Activated naive CD4-positive, alpha-beta T cell treated with anti-CD3 and anti-CD28 coated beads for 36 hours (primary cell): ENCODE measurements at places on chromosomes 3 and 15. TPM values are rescaled to one million over a fixed set of nuclear protein-coding genes. Genes with fewer than 3 reads are reported as not detected.

The ZNF385D gene
- total RNA-seq = not detected

The SUSD5 gene
- total RNA-seq = not detected

DNA sequence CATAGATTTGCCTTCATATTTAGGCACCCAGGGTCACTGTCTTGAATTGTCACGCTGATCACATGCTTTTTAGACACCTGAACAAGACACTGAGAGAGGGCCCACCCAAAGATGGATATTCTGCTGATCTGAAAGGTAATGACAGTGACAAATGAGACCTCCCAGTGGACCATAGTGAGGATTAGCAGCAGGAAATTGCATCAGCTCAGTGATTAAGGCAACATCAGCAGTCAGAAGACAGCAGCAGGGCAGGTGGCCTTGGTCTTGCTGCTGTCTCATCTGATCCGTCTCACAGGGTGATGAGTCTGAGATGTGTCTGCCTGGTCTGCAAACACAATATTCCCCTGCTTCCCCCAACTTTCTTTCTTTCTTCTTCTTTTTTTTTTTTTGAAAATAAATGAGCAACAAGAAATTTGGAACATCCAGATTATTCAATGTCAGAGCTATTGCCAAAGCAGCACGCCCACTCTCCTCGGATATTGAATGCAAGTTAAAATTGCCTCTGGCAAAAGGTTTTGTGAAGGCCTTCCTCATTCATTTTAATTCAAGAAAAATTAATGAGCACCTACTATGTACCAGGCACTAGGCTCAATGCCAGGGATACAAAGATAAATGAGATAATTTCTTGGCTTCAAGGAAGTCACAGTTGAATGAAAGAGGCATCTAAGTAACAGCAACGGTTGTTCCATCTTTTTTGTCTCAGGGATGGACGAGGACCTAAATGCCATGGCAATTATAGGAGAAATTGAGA is 14.1 kb downstream of the OTOL1 start:
- DNase-seq = no peak
- H3K4me3 ChIP-seq = no peak overlapping the region
- no peaks in the 10 kb centered on the region for H3K36me3 ChIP-seq

GRCh38 chr3:171231361-171231760 is 204.8 kb upstream of the SLC2A2 start:
- peaks cover 64% of the 10 kb centered on the region for H3K4me1 ChIP-seq
- no peaks in the 10 kb centered on the region for H3K27me3 ChIP-seq
- H3K36me3 ChIP-seq = peaks cover 13% of the 10 kb centered on the region
- H3K4me3 ChIP-seq = no peak overlapping the region
- no peak for DNase-seq

GRCh38 chr3:37535526-37536432 is 325.9 kb upstream of the CTDSPL start:
- H3K4me1 ChIP-seq = no peaks in the 10 kb centered on the region
- no peak overlapping the region for H3K27ac ChIP-seq
- no peaks in the 10 kb centered on the region for H3K36me3 ChIP-seq
- H3K27me3 ChIP-seq = peaks cover 1% of the 10 kb centered on the region
- no peak for DNase-seq

GRCh38 chr15:52082197-52083036 is 30.2 kb downstream of the BCL2L10 start:
- no peak overlapping the region for H3K4me3 ChIP-seq
- DNase-seq = no peak
- no peaks in the 10 kb centered on the region for H3K27me3 ChIP-seq
- no peak overlapping the region for H3K27ac ChIP-seq
- no peaks in the 10 kb centered on the region for H3K36me3 ChIP-seq
